Cerebellar cortex (tissue), 1 donor: ENCODE measurements at places on chromosomes 1 and 21.

- DNase-seq, result no peak
Measured at GRCh38 chr1:185408700-185409270, 91.7 kb upstream of the IVNS1ABP start.

DNA sequence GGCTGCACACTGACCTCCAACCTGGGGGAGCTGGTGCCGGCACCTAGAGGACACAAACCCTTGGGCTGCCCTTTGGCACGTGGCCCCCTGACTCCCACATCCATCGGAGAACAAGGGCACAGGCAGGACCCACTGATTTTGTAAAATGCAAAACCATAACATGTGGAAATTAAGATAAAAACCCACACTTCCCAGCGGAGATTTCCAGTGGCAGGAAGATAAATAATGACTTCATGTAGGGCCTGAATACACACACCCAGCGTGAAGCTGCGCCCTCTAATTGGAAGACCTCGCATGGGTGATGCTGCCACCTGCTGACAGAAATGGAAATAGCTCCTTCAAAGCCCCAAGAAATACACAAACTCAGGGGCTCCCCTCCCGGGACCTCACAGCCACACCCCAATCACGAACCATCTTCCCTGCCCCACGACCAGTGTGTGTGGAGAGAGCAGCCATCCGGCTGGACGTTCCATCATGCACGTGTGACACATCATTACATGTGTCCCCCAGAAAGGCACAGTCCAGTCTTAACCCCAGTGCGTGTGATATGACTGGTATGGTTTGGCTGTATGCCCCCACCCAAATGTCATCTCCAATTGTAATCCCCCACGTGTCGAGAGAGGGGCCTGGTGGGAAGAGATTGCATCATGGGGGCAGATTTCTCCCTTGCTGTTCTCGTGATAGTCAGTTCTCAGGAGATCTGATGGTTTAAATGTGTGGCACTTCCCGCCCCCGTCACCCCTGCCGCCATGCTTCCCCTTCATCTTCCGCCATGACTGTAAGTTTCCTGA is 5.7 kb upstream of the TPRG1L start:
- DNase-seq, result peak; percentile 85

DNA sequence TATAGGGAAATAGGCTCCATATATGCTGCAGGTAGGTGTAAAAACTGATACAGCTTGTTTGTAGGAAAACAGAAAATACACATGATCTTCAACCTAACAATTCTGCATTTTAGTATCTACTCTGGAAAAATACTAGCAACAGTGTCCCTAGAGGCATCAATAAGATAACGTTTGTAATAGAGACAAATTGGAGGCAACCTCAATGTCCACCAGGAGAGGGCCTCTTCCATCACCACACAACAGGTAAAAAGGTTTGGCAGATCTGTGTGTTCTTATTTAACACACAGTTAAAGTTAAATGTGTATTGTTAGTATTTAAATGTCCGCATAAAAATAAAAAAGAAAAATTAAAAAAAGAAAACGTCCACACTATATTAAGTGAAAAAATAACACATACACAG is 5.4 kb downstream of the EIF2D start:
- peak; percentile 18 for DNase-seq

- DNase-seq, result no peak
Measured at GRCh38 chr1:76695535-76695934, 171.7 kb upstream of the ST6GALNAC5 start.

GRCh38 chr1:55015731-55016620 is 17.2 kb downstream of the BSND start:
- no peak for DNase-seq

DNA sequence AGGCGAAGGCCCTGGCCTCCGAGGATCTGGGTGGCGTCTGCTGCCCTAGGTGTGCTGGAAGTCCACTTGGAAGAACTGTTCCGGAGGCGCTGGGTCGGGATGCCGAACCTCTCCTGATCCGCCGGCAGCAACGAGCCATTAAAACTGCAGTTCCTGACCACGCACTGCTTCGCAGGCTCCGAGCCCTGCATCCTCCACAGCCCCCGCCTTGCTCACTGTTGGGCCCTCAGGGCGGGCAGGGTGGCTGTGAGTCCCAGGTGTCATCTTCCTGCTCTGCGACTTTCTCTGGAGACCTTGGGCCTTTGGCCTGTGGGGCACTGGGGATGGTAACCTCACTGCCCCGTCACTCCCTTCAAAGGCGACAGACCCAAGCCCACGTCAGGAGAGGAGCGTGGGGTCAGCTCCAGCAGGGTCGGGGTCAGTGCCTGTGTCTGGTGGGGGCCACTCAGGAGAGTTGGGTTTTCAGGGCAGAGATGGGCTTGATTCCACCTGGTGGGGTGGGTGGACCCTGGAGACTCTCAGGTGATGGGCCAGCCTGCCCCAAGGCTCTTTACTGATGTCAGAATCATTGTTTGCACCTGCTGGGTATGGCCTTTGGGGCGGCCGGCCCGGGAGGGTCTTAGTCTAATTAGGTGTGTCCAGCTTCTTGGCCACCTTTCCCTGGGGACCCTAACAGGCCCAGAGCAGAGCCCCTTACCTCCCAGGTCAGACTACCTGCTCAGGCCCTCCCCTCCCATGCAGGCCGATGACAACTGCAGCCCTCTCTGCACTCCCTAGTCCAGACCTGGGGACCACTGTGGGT is 3.1 kb downstream of the PRXL2B start:
- no peak for DNase-seq

DNA sequence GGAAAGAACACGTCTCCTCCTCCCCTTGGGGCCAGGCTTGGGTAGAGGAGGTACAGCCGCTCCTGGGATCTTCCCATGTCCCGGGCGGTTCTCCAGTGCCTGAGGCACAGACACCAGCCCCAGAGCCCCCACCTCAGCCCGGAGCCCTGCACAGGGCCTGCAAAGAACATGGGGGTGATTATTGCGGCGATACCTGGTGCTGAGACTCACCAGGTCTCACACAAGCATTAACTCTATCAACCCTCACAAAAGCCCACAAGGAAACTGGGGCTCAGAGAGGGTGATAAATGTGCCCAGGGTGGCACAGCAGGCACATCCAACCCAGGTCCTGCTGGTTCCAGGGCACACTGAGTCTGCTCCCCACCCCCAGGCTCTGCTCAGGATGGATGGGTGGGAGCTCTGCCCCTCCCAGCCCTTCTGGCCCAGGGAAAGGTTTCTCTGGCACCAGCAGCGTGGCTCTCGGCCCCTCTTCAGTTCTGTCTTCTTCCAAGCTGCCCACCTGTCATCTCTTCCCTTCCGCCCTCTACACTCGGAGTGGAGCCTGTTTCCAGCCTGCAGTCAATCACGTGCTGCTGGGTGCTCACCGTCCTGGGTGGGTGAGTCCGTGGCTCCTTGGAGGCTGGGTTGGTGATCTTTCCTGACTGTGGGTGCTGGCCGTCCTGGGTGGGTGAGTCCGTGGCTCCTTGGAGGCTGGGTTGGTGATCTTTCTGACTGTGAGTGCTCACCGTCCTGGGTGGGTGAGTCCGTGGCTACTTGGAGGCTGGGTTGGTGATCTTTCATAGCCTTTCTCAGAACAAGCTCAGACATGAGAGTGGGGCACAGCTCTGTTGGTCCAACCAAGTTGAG is 53.6 kb upstream of the AJAP1 start:
- DNase-seq, result no peak

- DNase-seq, result no peak
Measured at GRCh38 chr1:229285440-229285839, 14.5 kb downstream of the RAB4A start.

- DNase-seq, result no peak
Measured at GRCh38 chr1:245051349-245052221, 103.2 kb upstream of the KIF26B start.

DNA sequence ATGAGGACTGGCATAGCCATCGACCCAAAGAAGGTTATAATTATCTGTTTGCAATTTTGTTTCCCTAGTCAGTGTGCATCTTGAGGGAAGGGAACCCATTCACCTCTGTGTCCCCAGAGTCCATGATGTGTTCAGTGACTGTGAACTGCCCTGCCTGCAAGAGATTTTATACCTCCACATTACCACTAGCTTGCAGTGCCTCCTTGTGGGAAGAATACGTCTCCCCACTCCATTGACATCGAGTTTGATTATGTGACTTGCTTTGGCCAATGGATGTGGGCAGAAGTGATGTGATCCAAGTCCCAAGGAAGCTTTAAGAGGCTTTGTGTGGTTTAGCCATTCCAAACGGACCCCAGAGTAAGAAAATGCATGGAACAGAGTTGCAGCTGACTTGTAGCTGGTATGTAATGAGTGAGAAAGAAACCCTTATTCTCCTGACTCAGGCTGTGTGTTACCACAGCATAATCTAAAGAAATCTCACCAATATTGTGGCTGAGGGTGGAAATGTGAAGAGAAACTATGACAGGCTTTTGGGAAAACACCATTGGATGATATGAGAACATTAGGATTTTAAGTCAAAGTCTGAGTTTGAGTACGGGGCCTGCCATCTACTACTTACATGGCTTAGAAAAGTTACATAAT is 47.8 kb upstream of the NRDC start:
- peak; percentile 27 for DNase-seq

- DNase-seq, result no peak
Measured at GRCh38 chr21:24210130-24210529, 1397.2 kb downstream of the MRPL39 start.

GRCh38 chr1:234643111-234643849 is 33.3 kb upstream of the IRF2BP2 start:
- no peak for DNase-seq

- DNase-seq, result no peak
Measured at GRCh38 chr21:44497703-44498126, 42.3 kb downstream of the KRTAP10-1 start.

GRCh38 chr1:78833491-78833890 is 173.0 kb downstream of the ADGRL4 start:
- no peak for DNase-seq

- no peak for DNase-seq
Measured at GRCh38 chr1:228140724-228141225, 696 bp downstream of the GUK1 start.

DNA sequence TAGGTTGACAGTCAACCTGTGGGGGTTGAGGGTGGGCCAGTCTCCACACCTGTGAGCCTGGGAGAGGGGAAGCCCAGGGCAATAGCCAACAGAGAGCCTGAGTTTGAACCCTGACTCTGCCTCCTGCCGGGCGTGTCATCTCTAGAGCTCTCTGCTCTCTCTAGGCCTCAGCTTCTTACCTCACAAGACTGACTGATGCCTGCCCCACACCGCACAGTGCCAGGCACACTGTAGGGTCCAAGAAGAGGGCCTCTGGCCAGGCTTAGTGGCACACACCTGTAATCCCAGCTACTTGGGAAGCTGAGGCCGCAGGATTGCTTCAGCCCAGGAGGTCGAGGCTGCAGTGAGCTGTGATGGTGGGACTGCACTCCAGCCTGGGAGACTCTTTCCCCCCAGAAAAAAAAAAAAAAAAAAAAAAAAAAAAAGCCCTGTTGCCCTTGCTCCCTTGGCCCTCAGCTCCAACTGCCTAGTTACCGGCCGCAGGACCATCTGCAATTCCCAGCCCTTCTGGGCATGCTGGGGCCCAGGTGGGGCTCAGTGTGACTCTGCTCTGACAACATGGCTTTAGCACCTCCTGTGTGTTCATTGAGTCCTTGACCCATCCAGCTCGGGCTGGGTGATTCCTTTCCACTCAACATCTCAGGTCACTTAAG is 25.1 kb downstream of the GRHL3 start:
- DNase-seq, result peak; percentile 75
